ENCODE measurements at places on chromosomes 12 and 14. TPM values are rescaled to one million over a fixed set of nuclear protein-coding genes. Genes with fewer than 3 reads are reported as not detected.

- no peak overlapping the region for H3K27ac ChIP-seq
- no peaks in the 10 kb centered on the region for H3K4me1 ChIP-seq
- peaks cover 9% of the 10 kb centered on the region for H3K36me3 ChIP-seq
- DNase-seq: no peak
Measured at GRCh38 chr14:77885367-77885766, 85.5 kb downstream of the ADCK1 start.

DNA sequence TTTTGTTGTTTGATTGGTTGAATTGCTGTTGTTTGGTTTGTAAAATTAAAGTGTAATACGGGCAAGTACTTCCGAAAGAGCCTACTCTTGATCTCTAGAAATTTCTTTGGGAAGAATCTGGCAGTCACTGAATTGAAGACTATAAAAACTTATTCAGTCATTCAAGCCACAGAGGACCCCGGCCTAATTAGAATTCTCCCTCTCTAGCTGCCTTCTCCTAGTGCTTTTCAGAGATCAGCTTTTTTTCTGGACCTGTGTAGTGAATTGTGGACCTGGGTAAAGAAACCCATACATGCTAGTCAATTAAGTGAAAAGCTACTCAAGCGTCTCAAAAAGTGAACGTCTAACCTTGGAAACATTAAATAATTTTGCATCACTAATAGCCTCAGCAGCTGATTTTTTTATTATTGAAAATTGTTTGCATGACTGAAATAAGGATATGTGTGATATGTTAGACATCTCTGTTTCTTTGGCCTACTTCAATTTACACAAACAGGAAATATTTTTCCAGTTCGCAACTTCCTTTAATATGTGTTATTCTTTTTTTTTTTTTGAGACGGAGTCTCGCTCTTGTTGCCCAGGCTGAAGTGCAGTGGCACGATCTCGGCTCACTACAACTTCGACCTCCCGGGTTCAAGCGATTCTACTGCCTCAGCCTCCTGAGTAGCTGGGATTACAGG, 27.2 kb downstream of the EFCAB11 start:
- H3K27me3 ChIP-seq: no peaks in the 10 kb centered on the region
- no peaks in the 10 kb centered on the region for H3K4me1 ChIP-seq
- H3K4me3 ChIP-seq: no peak overlapping the region
- no peak for DNase-seq
- no peak overlapping the region for H3K27ac ChIP-seq

DNA sequence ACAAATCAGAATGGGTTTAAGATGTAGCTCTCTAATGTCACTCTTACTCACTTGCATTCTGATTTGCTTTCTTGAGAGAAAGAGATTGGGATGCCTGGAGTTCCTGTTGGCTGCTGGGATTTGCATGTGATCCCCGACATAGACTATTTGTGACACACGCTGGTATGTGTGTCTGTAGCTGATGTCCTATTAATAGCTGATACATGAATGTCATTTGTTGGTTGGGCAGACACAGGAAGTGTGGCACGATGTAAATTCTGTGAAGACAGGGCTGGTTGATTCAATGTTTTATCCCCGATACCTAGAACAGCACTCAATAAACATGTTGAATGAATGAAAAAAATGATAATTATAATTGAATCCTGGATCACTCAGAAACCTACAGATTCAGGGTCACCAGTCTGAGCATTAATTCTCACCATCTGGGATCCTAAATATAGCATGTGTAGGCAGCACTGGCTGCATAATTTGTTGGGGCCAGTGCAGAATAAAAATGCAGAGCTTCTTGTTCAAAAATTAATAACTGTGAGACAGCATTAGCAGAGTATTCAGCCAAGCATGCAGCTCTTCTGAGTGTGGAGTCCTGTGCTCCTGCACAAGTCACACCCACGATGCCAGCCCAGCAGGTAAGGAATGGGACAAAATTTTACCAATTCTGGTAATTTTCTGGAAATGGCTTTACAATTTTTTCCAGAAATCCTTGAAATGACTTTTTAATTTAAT, 35.5 kb upstream of the SOCS2 start:
- H3K27me3 ChIP-seq: no peaks in the 10 kb centered on the region
- H3K27ac ChIP-seq: no peak overlapping the region
- no peak for DNase-seq
- H3K4me1 ChIP-seq: peaks cover 13% of the 10 kb centered on the region

- no peaks in the 10 kb centered on the region for H3K27me3 ChIP-seq
- DNase-seq: no peak
- H3K36me3 ChIP-seq: no peaks in the 10 kb centered on the region
- peaks cover 9% of the 10 kb centered on the region for H3K4me1 ChIP-seq
- no peak overlapping the region for H3K4me3 ChIP-seq
- H3K27ac ChIP-seq: no peak overlapping the region
Measured at GRCh38 chr14:100438678-100439592, 115.8 kb downstream of the SLC25A47 start.

The SMCO2 gene
- total RNA-seq: not detected

Measured in thoracic aorta (tissue), 2 donors.